Astrocyte of the spinal cord (primary cell): ENCODE measurements at places on chromosomes 12 and 14.

GRCh38 chr12:48334808-48335207 is 15.9 kb downstream of the ZNF641 start:
- no peak for DNase-seq

GRCh38 chr14:78798757-78799156 is 628.6 kb downstream of the NRXN3 start:
- DNase-seq, result no peak

DNA sequence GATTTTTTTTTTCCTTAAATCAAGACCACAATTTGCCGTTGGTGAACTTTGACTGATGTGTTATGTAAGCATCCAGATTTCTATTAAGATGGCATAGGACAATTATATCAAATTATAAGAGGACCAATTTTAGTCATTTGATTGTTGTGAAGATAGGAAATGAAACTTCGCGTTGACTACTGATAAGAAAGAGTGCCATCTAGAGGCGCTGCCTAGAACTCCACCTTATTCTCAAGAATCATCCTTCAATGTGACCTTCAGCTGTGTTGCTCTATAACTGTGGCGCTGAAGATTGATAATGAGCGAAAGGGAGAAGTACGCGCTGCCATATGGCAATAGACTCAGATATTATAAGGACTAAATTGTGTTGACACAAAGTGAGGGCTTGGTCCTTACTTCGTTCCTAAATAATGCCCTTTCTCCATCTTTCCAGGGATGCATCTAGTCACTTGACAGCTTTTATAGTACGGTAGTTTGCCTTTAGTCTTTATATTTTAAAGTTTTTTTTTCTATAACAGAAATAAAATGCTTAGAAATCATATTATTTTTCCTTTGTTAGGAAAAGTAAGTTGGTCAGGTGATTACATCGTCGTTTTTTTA is 350.8 kb upstream of the STXBP6 start:
- DNase-seq, result peak; percentile 32

GRCh38 chr14:80164991-80165721 is 46.1 kb downstream of the DIO2 start:
- peak; percentile 63 for DNase-seq

DNA sequence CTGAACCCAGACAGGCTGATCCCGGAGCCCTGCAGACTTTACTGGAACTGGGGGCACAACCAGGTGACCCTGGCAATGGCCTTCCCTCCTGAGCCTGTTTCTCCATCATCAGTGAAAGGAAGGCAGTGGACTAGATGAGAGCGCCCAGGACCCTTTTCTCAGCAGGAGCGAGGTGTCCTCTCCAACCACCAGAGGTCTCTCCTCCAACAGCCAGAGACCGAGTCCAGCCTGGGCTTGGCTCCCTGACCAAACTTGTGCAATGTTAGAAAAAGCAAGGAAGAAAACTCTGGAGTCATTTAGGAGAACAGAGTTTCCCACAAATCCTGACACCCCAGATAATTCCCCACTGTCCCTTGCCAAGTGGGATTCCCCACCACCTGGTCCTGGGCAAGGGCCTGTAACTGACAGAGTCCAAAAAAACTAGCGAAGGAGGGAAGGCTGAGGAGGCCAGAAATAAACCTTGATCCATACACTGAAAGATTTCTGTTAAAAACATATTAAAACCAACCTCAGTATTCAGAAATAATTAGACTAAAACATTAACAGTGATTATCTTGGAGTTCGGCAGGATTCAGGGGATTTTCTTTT is 9.0 kb downstream of the RPS6KL1 start:
- DNase-seq, result peak; percentile 75

DNA sequence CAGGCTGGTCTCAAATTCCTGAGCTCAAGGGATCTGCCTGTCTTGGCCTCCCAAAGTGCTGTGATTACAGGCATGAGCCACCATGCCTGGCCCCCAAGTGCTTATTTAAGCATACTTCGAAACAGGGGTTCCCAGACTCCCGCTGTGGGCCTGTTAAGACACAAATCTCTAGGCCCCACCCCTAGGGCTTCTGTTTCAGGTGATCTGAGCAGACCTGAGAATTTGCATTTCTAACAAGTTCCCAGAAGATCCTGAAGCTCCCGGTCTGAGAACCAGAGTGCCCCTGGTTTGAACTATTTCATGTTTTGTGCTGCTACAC is 25.0 kb downstream of the GCH1 start:
- DNase-seq, result no peak

GRCh38 chr14:65361920-65362319 is 50.6 kb upstream of the FUT8 start:
- peak; percentile 74 for DNase-seq

- no peak for DNase-seq
Measured at GRCh38 chr12:104653730-104654664, 197.2 kb downstream of the CHST11 start.

- DNase-seq, result no peak
Measured at GRCh38 chr12:20444595-20445170, 76.3 kb downstream of the PDE3A start.

- no peak for DNase-seq
Measured at GRCh38 chr14:95920769-95921438, 44.3 kb downstream of the TUNAR start.

DNA sequence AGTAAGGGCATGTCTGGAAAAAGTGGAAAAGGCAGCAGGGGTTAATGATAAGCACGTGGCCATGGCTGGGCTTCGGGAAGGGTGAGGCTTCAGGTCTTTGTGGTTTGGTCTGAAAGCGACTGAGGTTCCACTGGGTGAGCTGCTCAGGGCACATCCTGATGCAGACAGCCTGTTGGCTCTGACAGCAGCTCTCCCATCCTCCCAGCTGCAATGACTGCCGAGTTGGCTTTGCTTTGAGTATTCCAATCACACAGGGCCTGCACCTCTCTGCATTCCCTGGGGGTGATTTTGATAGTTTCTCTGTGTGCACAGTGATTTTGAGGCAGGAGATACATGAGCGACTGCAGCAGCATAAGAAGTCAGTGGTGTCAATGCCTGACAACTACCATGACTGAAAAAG is 390.7 kb downstream of the APAF1 start:
- DNase-seq, result no peak

DNA sequence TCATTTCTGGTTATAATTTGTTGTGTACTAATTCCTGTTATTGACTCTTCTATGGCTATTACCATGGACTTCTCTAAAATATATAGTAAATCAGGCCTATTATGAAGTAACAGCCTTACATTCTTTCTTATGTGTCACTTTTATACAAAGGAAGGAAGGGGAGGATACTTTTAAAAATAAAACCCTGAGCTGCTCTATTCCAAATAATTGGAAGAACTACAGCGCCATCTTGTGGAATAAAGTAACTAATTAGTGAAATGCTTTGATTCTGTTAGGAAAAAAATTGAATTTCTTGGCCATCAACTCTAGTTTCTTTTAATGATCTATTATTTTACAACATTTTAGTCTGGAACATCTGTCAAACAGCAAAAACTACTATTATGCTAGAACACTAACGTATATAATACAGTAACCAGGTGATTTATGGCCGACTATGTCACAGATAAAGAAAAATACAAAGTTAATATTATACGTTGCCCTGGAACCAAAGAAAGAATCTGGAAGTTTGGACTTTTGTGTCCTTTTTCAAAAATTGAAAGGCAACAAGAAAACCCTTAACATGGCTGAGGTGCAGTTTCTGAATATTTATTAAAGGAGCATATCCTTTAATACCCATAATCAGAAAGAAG is 55.0 kb upstream of the NELL2 start:
- DNase-seq, result peak; percentile 64

DNA sequence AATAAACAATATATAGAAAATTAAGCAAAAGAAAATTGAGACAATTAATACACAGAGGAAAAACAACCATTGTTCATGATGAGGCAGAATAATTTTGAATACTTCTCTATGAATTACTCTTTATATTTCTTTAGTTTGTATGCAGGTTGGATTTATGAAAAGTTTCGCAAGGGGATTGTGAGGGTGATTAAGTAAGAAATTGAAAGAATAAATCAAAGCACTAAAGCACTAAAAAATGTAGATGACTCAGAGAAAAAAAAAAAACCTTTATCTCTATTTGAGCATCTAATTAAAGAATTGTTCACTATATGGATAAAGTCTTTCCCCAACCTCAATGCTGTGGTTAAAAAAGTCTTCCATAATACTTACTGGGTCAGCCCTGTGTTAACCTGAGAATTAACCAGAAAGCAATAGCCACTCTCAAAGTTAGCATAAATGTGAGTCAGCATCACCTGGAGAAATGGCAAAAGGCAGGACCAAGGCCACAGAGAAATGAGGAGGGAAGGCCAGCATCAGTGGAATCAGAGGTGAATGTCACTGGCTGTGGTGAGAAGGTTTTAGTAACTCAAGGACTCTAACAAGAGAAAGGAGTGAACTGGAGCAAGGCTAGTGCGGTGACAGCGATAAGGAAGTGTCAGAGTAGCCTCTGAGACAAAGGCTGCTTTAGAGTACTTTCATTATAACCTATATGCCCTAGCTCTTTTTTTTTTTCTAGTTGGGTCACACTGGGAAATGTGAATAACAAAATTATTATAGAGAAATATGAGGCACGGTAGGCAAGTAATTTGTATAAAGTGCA is 310.4 kb downstream of the KCNC2 start:
- no peak for DNase-seq

- no peak for DNase-seq
Measured at GRCh38 chr12:92138144-92138543, 7.5 kb downstream of the BTG1 start.

DNA sequence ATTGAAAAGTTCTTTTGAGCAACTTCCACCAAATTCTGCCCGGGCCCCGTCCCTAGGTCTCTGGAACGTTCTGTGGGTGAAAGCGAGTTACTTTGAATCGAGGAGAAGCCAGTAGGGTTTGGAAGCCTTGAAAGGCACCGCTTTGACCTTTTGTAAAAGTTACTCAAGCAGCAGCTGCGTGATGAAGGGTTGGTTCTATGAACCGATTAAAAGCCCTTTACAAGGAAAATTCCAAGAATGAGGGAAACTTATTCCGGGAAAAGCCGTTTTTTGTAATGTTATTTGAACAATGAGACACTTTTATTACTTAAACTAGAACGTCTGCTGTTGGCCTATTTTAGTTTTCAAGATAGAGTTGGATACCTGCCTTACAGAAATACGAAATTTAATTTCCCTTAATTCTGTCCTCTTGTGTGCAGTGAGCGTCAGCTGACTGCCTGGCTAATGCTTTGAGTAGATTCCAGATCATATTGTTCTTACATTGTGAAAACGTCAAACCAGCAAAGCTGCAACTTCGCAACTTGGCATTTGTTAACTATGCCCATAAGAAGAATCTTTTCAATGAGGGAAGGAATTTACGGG is 906 bp downstream of the LARP4 start:
- peak; percentile 43 for DNase-seq

- DNase-seq, result no peak
Measured at GRCh38 chr12:99418379-99418778, 229.2 kb upstream of the GARIN6 start.

DNA sequence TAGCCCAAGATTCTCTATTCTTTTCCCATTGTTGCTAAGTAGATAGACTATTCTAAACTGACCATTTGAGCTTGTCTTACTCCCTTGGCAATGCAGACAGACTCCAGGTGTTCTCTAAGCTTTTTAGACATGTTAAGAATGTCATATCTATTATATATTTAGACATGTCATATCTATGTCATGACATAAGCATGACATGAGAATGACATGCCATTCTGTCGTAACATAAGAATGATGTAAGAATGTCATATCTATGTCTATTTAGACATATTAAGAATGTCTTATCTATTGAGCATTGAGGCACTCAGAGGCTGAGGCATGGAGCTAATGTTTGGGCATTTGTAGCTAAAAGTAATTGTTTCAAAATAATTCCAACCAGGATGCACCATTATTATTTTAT is 277.3 kb upstream of the ATP2B1 start:
- DNase-seq, result no peak

DNA sequence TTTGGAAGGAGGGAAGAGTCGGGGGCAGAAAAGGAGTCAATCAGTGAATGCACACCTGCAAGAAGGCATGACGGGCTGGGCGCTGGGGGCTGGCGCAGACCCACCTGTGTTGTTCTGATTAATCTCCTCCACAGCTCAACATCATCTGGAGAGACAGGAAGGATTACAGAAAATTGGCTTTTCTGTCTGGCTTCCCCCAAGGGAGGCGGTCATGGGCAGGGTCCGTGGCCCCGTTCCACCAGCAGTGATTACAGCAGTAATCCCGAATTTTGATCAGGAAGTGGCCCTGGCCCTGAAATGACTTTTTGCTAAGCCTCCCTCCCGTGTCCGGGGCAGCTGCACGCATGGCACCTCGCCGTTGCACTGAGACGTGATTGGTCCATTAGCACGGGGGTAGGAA is 24.4 kb upstream of the GALNT9 start:
- no peak for DNase-seq

DNA sequence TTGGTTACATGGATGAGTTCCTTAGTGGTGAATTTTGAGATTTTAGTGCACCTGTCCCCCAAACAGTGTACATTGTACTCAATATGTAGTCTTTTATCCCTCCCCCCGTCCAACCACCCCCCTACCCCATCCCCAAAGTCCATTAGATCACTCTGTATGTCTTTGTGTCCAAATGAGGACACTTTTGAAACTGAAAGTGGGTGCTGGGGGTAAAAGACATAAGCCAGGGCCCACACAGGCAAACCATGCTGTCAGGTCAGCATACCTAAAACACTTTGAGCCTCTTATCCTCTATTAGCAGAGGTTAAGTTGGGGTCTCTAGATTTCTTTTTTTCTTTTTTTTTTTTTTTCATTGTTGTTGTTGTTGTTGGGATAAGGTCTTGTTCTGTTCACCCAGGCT is 31.3 kb upstream of the KICS2 start:
- DNase-seq, result no peak

DNA sequence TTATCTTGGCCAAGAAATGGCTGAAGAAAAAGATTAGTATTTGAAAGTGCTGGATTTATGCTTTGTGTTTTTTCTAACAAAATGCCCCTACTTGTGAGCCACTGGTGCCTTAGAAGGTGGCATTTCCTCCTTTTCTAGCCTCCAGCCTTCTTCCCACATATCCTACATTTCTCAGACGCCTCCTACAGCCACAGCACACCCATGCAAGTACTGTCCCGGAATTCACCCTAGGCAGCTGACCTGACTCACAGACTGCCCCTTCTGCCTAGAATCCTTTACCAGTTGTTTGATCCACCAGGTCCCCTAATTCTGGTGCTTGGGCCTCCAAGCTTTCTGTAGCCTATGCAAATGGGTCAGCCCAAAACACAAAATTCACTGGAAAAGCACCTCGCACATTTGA is 166.0 kb downstream of the FOXN3 start:
- DNase-seq, result no peak

GRCh38 chr12:18165422-18165871 is 75.5 kb upstream of the RERGL start:
- DNase-seq, result peak; percentile 68

GRCh38 chr12:66663611-66664010 is 15.3 kb downstream of the GRIP1 start:
- no peak for DNase-seq

DNA sequence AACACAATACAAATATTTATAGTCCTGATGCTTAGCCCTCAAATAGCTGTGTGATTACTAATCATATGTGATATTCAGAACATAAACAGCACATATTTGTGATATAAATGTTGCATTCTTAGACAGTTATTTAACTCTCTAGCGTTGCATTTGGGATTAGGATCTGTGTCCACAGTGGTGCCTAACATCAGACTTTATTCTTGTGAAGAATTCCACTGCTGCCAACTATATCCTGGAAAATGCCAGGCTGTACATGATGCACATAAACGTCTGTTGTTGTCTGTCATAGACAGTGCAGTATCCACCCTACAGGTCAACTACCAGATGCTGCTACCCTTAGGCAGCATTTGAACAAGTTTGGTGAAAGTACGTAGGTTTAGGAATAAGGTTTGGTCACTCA is 39.0 kb downstream of the SLC38A4 start:
- DNase-seq, result peak; percentile 47

GRCh38 chr12:4824380-4824779 is 85.3 kb upstream of the KCNA1 start:
- DNase-seq, result peak; percentile 79

- DNase-seq, result no peak
Measured at GRCh38 chr14:96338551-96338950, 24.6 kb downstream of the ATG2B start.
